Omental fat pad (tissue), 4 donors: ENCODE measurements at places on chromosomes 6 and 20.

- no peak for DNase-seq
Measured at GRCh38 chr6:148398244-148398643, 55.6 kb downstream of the SASH1 start.

- DNase-seq = no peak
Measured at GRCh38 chr20:33506576-33506975, 16.7 kb downstream of the CBFA2T2 start.

DNA sequence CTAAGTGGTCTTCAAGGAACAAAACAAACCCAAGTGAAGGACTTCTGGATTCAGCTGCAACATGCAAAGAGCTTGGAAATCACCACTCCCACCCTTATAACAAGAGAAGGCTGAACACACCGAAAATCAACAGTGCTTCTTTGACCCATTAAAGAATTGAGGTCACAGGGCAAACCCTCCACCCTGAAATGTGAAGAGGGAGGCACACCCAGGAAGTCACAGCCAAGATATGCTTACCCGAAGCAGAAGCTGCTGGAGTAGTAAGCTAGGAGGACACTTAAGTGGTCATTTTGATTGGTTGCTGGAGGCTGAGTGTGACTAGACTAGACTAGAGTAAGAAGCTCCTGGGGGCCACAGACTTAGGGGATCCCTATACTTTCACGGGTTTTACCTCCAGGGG is 188.2 kb upstream of the SSTR4 start:
- DNase-seq = no peak

- no peak for DNase-seq
Measured at GRCh38 chr20:50468378-50468798, 41.8 kb upstream of the PTPN1 start.

DNA sequence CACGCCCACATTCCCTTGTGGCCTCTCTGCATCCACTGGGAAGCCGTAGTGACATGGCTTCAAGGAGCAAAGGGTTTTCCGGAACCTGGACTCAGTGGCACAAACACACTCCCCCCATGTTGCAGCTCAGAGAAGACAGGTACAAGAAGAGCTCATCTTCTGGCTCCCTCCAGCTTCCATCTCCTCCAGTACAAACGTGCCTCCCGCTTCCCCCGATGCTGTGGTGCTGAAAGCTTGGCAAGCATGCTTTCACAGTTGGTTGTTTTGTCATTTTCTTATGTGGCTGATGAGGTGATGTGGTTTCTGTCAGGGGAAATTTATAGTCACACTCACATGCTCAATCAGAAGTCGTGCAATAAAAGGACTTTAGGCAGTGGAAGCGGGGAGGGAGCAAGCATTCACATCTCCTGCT is 258.5 kb downstream of the KIF16B start:
- no peak for DNase-seq

GRCh38 chr20:62405108-62405980 is 1.7 kb downstream of the CABLES2 start:
- peak; percentile 48 for DNase-seq

- DNase-seq = no peak
Measured at GRCh38 chr6:114339706-114340105, 3.1 kb downstream of the HS3ST5 start.

GRCh38 chr6:125558241-125558843 is 191.1 kb upstream of the HEY2 start:
- no peak for DNase-seq

DNA sequence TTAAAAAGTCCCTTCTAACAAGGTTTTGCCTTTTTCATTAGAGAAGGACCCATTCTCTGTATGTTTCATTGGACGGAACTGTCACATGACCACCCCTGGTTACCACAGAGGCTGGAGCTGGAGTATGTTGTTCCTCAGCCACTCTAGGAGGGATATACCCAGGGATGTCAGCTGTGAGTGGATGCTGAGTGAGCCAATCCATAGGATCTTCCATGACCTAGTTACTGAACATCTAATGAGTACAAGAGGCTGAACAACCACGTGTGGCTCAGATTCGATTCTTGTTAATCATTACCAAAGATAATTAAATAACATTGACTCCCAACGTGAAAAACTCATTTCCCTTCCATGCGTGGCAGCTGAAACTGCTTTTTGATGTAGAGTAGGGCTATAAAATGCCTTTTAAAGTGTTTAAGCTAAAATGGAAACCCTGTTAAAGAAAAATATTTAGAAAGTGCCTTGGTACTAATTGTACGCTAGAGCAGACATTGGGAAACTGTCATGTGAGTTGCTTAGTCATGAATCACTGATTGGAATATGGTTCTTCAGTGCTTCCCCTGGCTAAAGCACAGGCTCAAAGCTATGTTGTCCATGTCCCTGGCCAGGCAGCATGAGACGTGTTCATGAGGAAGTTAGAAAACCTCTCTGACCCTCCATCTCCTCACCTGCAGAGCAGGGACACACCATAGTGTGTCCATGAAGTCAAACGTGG is 256.1 kb downstream of the ZNF217 start:
- no peak for DNase-seq

GRCh38 chr6:156953479-156954146 is 176.4 kb downstream of the ARID1B start:
- DNase-seq = no peak

DNA sequence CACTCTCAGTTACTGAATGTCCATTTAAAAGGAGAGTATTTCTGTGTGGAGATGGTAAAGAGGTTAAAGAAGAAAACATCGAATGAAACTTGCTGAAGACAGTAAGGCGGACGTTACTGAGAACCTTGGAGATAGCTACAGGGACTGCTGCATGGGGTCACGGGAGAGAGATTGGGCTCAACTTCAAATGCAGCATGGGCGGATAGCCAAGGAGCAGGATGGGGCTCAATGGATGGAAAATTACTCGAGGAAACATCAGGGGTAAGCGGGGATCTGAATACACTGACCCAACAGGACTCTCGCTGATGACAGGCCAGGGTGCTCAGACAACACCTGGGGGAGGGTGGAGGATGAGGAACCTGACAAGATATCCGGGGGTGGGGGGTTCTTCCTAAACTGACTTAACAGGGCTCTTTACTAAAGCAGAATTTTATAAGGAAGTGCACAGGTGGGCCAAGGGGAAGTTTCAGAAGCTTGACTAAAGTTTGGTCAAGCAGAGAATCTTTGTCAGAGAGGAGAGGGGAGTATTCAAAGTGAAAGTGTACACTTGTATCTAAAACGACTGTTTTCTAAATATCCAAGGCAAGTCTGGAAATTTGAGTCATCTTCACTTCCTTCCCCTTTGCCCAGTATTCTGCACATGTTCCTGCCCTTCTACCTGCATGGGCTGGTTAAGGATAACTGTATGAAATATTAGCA is 22.8 kb downstream of the ECT2L start:
- no peak for DNase-seq

DNA sequence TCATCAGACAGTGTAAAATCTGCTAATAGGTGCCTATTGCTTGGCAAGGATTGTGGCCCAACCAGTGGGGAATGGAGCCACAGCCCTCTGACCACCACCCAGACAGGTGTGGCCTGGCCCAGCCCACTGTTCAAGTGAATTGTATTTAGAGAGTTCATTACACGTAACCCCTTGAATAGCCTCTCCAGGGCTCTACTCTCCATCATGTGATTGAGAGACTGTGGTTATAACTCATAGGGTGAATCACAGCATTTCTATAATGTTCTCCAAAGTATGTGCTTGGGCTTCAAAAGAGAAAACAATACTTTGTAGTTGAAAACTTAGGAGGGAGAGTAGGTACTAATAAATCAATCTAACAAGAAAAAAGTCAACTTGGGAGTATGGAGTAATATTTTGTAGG is 38.4 kb downstream of the ALDH8A1 start:
- no peak for DNase-seq

DNA sequence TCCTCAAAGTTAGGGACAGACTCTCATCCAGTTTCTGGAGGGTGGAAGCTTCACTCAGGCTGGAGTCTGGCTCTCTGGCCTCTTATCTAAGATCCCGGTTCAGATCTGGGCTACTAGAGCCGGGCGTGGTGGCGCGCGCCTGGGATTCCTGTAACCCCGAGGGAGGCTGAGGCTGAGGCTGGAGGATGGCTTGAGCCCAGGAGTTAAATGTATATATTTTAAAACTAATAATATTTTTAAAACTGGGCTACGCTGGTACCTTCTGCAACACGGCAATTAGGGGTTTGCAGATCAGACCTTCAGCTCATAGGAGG is 710 bp upstream of the ZNF343 start:
- no peak for DNase-seq

DNA sequence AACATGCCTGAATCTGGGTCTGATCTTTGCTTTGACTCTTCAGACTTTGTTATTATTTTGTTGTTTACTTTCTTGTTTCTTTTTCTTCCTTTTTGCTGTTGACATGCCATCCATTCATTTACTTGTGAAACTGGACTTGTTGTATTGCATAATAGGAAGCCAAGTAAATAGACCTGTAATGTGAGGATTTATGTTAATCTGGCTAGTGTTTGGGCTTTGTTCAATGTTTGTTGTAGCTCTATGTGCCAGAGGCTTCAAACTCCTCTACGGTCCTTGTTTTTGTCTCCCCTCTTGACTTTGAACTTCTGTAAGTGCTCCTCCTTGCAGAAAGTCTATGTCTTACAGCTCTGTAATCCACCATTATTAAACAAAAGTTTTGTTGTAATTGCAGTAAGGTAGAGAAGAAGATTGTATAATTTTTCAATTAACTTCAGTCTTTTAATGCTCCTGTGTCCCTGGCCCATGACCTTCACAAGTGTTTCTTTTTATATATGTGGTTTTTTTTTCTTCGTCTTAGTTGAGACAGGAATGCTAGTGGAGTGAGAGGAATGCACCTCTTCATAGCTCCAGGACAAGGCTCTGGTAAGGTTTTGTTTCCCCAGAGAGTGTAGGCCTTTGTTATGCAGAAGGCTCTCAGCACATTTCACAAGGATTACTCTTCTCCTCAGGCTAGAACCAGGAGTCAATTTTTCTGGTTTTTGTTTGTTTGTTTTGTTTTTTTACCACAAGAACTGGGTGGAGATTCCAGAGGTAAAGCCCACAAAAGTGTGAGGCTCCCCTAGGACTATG is 1061.8 kb upstream of the CITED2 start:
- no peak for DNase-seq
